ENCODE measurements at places on chromosomes 4 and X. TPM values are rescaled to one million over a fixed set of nuclear protein-coding genes. Genes with fewer than 3 reads are reported as not detected.
A peak's percentile ranks its signal among the peaks of the same experiment; 100 is the strongest.

DNA sequence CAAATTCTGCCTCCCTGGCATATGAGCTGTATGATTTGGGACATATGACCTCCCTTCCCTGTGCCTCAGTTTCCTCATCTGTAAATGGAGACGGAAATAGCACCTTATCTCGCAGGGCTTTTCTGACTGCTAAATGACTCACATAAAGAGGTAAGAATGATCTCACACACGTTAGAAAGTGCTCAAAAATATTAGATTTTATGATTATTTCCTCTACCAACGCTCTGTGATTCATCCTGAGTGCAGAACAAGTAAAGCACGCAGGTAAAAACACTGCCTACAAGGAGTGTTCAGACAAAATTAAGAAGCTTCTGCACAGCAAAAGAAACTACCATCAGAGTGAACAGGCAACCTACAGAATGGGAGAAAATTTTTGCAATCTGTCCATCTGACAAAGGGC is 21.1 kb downstream of the ACSL1 start:
- H3K4me1 ChIP-seq = no peaks in the 10 kb centered on the region
- H3K27ac ChIP-seq = no peak overlapping the region
- H3K36me3 ChIP-seq = no peaks in the 10 kb centered on the region
- H3K27me3 ChIP-seq = no peaks in the 10 kb centered on the region

GRCh38 chr4:77015390-77015789 is 60.4 kb downstream of the CCNI start:
- no peaks in the 10 kb centered on the region for H3K36me3 ChIP-seq
- DNase-seq = no peak
- H3K4me1 ChIP-seq = no peaks in the 10 kb centered on the region
- no peaks in the 10 kb centered on the region for H3K27me3 ChIP-seq

GRCh38 chr4:124807421-124807820 is 94.9 kb upstream of the ANKRD50 start:
- no peak for DNase-seq
- no peaks in the 10 kb centered on the region for H3K27me3 ChIP-seq
- no peak overlapping the region for H3K4me3 ChIP-seq
- H3K27ac ChIP-seq = no peak overlapping the region
- H3K36me3 ChIP-seq = no peaks in the 10 kb centered on the region

Gene NPNT
- polyA plus RNA-seq = 6.9 TPM

DNA sequence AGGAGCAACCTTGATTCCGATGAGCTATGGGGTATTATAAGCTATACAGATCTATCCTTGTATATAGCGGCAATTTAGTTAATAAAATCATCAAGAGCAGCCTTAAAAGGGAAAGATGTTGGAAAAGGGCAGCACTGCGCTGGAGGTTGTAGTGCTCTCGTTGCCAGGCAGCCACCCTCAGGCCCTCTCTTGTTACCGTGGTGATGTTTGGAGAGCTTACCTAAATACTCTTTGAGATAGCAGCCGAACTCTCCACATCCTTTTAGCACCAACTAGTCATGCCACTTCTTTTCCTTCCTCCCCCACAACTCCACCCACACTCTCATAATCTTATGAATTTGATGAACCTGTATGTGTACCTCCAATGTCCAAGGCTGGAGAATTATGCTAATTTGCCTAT is 3.8 kb upstream of the RADX start:
- H3K27me3 ChIP-seq = no peaks in the 10 kb centered on the region
- no peaks in the 10 kb centered on the region for H3K36me3 ChIP-seq
- DNase-seq = no peak
- no peak overlapping the region for H3K27ac ChIP-seq
- peaks cover 4% of the 10 kb centered on the region for H3K4me1 ChIP-seq

- H3K27me3 ChIP-seq = no peaks in the 10 kb centered on the region
- no peak overlapping the region for H3K27ac ChIP-seq
- no peaks in the 10 kb centered on the region for H3K36me3 ChIP-seq
- H3K4me1 ChIP-seq = no peaks in the 10 kb centered on the region
Measured at GRCh38 chrX:38861489-38861888, 60.2 kb downstream of the MID1IP1 start.

- no peaks in the 10 kb centered on the region for H3K27me3 ChIP-seq
- peaks cover 10% of the 10 kb centered on the region for H3K4me1 ChIP-seq
- no peaks in the 10 kb centered on the region for H3K36me3 ChIP-seq
- no peak for DNase-seq
- peak overlapping the region; percentile 43 for H3K27ac ChIP-seq
Measured at GRCh38 chr4:76546759-76547742, 112.0 kb downstream of the SHROOM3 start.

Gene FABP2
- polyA plus RNA-seq = 22.1 TPM

DNA sequence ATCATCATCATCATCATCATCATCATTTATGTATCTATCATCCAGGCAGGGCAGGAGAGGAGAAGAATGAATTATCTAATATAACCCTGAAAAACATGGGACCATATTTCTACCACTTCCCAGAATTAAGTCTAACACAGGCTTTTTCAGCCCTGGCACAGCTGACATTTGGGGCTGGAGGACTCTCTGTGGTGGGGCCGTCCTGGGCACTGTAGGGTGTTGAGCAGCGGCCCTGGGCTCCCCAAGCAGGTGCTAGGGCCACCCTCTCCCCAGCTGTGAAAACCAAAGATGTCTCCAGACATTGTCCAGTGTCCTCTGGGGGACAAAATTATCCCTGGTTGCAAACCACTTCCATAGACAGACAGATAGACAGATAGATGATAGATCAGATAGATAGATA is 288.4 kb downstream of the CRLF2 start:
- no peaks in the 10 kb centered on the region for H3K4me1 ChIP-seq
- DNase-seq = no peak
- no peak overlapping the region for H3K27ac ChIP-seq
- no peak overlapping the region for H3K4me3 ChIP-seq
- peaks cover 4% of the 10 kb centered on the region for H3K27me3 ChIP-seq

- no peak for DNase-seq
- H3K4me1 ChIP-seq = no peaks in the 10 kb centered on the region
- H3K4me3 ChIP-seq = no peak overlapping the region
- no peak overlapping the region for H3K27ac ChIP-seq
- H3K36me3 ChIP-seq = no peaks in the 10 kb centered on the region
Measured at GRCh38 chr4:58252656-58253055, 1142.5 kb upstream of the IGFBP7 start.

Gene CXCL1
- 222 TPM for polyA plus RNA-seq

Gene TIGD4
- polyA plus RNA-seq = not detected

Gene SMPX
- polyA plus RNA-seq = 4.8 TPM

DNA sequence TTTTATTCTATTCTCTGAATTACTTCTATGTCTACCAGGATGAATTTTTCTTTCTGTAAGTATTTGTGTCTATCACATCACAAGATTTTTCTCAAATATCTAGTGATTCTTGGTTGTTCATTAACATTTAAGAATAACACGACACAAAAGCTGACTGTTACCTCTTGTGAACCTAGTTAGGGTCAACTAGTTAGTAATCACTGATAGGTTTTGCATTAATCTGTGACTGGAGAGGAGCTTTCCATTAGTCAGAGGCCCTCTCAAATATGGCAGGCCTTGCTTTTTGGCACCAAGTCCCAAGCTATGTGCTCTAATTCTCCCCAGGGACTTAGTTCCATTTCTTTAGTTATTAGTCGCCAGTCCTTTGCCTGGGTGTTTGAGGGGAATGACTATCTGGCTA is 259.2 kb downstream of the CFAP299 start:
- no peak overlapping the region for H3K4me3 ChIP-seq
- H3K4me1 ChIP-seq = no peaks in the 10 kb centered on the region
- no peaks in the 10 kb centered on the region for H3K36me3 ChIP-seq
- no peak for DNase-seq
- no peak overlapping the region for H3K27ac ChIP-seq
- no peaks in the 10 kb centered on the region for H3K27me3 ChIP-seq

- no peak for DNase-seq
- no peaks in the 10 kb centered on the region for H3K4me1 ChIP-seq
- H3K27ac ChIP-seq = no peak overlapping the region
- no peaks in the 10 kb centered on the region for H3K27me3 ChIP-seq
- no peak overlapping the region for H3K4me3 ChIP-seq
Measured at GRCh38 chr4:67104145-67104544, 441.2 kb downstream of the CENPC start.

Gene OGT
- 8.6 TPM for polyA plus RNA-seq

GRCh38 chrX:1411326-1411725 is 19.4 kb upstream of the SLC25A6 start:
- no peak overlapping the region for H3K4me3 ChIP-seq
- H3K4me1 ChIP-seq = no peaks in the 10 kb centered on the region
- DNase-seq = peak; percentile 29
- H3K36me3 ChIP-seq = peaks cover 16% of the 10 kb centered on the region
- H3K27ac ChIP-seq = no peak overlapping the region

DNA sequence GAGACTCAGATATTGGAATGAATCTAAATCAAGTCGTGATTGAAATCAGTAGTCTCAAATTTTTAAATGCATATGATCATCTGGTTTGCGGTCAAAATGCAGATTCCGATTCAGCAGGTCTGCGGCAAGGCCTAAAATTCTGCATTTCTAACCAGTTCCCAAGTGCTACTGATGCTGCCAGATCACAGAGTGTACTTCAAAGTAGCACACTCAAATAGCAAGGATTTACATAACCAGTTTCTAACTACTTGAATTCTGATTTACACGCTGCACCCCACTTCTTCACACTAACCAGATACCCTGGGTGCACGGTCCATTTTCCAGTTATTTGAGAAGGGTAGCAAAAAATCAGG is 752 bp downstream of the MBTPS2 start:
- DNase-seq = no peak
- H3K36me3 ChIP-seq = no peaks in the 10 kb centered on the region
- peak overlapping the region; percentile 57 for H3K4me3 ChIP-seq
- no peaks in the 10 kb centered on the region for H3K27me3 ChIP-seq

DNA sequence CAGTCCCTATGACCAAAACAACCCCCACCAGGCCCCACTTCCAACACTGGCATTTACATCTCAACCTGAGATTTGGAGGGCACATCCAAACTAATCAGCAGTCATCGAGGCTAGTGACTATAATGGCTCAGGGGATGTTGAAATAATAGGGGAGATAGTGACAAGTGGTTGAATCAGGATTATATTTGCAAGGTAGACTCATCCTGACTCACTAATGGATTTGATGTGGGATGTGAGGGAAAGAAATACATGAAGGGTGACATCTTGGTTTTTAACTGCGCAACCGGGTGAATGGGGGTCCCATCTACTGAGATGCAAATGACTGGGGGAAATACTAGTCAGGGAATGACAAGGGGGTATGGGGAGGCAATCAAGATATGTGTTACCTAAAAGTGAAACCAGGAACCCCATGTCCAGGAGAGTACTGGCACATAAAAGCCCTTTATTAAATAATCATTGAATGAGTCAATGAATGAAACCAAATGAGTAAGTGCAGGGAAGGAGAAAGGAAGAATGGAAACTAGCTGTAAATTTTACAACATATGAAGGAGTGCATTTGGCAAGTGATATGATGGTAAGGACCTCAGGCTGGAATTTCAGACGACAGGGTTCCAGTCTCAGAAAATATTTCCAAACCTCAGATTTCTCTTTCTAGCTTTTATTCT is 78.3 kb downstream of the PARM1 start:
- no peak for DNase-seq
- H3K4me1 ChIP-seq = no peaks in the 10 kb centered on the region
- no peak overlapping the region for H3K27ac ChIP-seq
- no peaks in the 10 kb centered on the region for H3K36me3 ChIP-seq

Gene COL4A5
- 0.60 TPM for polyA plus RNA-seq

DNA sequence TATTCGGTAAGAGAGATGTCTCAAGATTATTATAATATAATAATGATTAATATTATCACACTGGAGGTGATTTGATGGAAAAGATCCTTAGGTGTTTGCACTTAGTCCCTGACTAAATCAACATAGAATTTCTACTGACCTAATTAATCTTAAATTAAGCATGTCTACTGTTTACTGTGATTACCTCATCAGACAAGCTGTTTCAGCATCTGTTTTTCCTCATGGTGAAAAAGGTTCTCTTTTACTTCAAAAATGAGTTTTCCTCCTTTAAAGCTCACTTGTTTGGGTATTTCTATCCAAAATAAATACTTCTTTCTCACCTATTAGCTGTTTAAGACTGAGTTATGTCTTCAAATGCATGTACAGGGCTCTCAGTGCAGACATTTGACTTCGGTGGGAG is 407.8 kb downstream of the NKX6-1 start:
- H3K4me3 ChIP-seq = no peak overlapping the region
- H3K27ac ChIP-seq = no peak overlapping the region
- no peak for DNase-seq
- H3K27me3 ChIP-seq = no peaks in the 10 kb centered on the region

GRCh38 chr4:124946696-124947095 is 234.2 kb upstream of the ANKRD50 start:
- no peaks in the 10 kb centered on the region for H3K4me1 ChIP-seq
- H3K27me3 ChIP-seq = no peaks in the 10 kb centered on the region
- H3K36me3 ChIP-seq = no peaks in the 10 kb centered on the region
- DNase-seq = no peak
- no peak overlapping the region for H3K4me3 ChIP-seq
- H3K27ac ChIP-seq = no peak overlapping the region

DNA sequence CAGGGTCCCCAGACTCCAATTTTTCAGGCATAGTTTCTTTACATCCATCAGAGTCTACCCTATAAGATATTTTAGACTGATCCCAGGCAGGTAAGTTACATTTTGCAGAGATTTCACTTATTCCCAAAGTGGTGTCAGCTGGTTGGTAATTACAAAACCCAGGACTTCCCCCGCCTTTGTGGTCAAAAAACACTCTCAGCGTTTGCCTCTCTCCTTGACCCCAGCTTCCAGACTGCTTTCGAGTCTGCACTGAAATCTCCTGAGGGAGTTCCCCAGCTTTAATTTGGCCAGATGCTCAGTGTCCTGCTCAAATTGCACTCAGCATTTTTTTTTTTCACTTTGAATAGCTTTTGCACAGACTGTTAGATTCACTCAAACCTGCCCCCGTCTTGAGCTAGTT is 11.2 kb upstream of the AMOT start:
- H3K27me3 ChIP-seq = no peaks in the 10 kb centered on the region
- no peak overlapping the region for H3K4me3 ChIP-seq
- H3K27ac ChIP-seq = no peak overlapping the region
- no peaks in the 10 kb centered on the region for H3K36me3 ChIP-seq
- DNase-seq = no peak

Gene TRIM61
- 0.46 TPM for polyA plus RNA-seq

Gene INPP4B
- polyA plus RNA-seq = 4.8 TPM

Gene PHKA2
- 4.2 TPM for polyA plus RNA-seq

GRCh38 chr4:154067786-154068185 is 278.9 kb upstream of the SFRP2 start:
- H3K27ac ChIP-seq = no peak overlapping the region
- no peaks in the 10 kb centered on the region for H3K36me3 ChIP-seq
- H3K4me3 ChIP-seq = no peak overlapping the region
- no peaks in the 10 kb centered on the region for H3K27me3 ChIP-seq
- no peaks in the 10 kb centered on the region for H3K4me1 ChIP-seq

- H3K27me3 ChIP-seq = no peaks in the 10 kb centered on the region
- no peaks in the 10 kb centered on the region for H3K4me1 ChIP-seq
- no peaks in the 10 kb centered on the region for H3K36me3 ChIP-seq
- no peak overlapping the region for H3K4me3 ChIP-seq
- no peak for DNase-seq
Measured at GRCh38 chr4:120667102-120667501, 255.4 kb downstream of the PRDM5 start.

GRCh38 chr4:22474636-22475310 is 41.1 kb downstream of the ADGRA3 start:
- H3K4me3 ChIP-seq = no peak overlapping the region
- H3K27me3 ChIP-seq = no peaks in the 10 kb centered on the region
- H3K27ac ChIP-seq = no peak overlapping the region

- H3K27ac ChIP-seq = no peak overlapping the region
- no peak overlapping the region for H3K4me3 ChIP-seq
- H3K27me3 ChIP-seq = no peaks in the 10 kb centered on the region
- no peaks in the 10 kb centered on the region for H3K36me3 ChIP-seq
- no peak for DNase-seq
Measured at GRCh38 chrX:28835991-28836390, 248.7 kb downstream of the IL1RAPL1 start.

All from sigmoid colon (tissue), 7 donors.